ENCODE measurements at places on chromosomes 7 and 10.

DNA sequence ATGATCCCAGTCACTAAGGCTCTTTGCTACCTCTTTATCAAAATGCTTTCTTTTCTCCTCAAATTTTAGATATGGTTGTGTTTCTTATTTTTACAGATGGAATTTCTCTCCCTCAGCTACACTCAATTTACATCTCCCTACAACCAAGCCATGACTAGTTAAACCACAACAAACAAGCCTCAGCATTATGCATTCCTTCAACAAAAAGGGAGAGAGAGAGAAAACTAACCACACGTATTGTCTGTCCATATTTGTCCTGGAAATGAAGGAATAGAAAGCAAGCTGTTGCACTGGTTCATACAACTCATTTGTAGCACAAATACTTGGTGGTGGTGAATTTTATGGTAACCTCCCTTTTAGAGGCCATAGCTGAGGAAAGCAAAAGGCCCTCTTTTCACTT lies 286.4 kb downstream of the AHR start:
- DNase-seq: peak; percentile 86

GRCh38 chr10:129784891-129785290 lies 179.2 kb downstream of the EBF3 start:
- DNase-seq: no peak

GRCh38 chr7:116793795-116794340 lies 68.5 kb upstream of the CAPZA2 start:
- no peak for DNase-seq

- no peak for DNase-seq
These were observed 5.7 kb downstream of the FAM221A start for GRCh38 chr7:23685731-23686130.

GRCh38 chr10:114376523-114376922 lies 27.8 kb downstream of the AFAP1L2 start:
- DNase-seq: no peak

DNA sequence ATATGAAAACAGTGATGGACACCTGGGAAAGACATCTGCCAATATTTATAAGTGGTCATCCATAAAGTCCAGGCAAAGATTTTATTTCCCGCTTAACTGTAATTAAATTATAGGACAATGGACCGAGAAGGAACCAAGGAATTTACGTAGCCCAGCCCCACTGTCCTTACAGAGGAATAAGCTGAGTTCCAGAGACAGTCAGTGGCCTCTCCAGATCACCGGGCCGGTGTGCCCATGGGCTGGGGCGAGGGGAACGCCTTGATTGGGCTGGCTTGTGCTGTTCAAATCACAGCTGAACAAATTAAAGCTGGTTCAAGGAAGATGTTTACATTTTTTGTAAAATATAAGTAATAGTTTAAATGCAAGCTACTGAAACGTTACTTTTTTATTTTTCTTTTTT lies 40.7 kb downstream of the PFKP start:
- no peak for DNase-seq
